ENCODE measurements at places on chromosomes 4 and X.

- no peak for DNase-seq
Observed at GRCh38 chrX:23673108-23673507, 5.8 kb downstream of the PRDX4 start.

DNA sequence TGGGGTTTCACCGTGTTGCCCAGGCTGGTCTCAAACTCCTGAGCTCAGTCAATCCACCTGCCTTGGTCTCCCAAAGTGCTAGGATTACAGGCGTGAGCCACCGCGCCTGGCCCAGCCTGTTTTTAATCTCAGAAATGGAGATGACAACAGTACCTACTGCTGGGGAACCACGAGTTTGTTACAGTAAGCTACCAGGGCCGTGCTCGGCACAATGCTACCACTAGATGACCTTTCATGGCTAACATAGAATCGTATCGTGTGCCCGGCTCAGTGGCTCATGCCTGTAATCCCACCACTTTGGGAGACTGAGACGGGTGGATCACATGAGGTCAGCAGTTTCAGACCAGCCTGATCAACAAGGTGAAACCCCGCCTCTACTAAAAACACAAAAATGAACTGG, 90.8 kb upstream of the SLC34A2 start:
- no peak for DNase-seq

- DNase-seq, result no peak
Observed at GRCh38 chr4:138851391-138852335, 163.9 kb upstream of the NOCT start.

GRCh38 chr4:58600290-58600689, 1490.1 kb upstream of the IGFBP7 start:
- no peak for DNase-seq

GRCh38 chr4:113607998-113608397, 153.5 kb downstream of the CAMK2D start:
- DNase-seq, result no peak

DNA sequence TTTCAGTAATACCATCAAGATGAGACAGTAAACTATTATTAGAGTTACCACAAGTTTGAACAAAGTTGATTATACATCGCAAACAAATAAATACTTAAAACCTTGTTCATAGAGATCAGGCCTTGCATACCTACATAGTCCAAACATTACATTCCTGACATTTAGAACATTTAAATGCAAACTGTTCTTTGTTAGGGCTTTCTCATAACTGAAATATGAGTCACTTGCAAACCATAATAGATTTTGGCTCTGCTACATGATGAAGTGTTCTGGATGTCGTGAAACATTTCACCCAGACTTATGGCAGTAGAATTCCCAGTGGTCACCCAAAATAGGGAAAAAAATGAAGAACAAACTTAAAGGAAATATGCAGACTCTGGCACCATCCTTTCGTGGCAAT, 75.0 kb downstream of the FAT4 start:
- no peak for DNase-seq

DNA sequence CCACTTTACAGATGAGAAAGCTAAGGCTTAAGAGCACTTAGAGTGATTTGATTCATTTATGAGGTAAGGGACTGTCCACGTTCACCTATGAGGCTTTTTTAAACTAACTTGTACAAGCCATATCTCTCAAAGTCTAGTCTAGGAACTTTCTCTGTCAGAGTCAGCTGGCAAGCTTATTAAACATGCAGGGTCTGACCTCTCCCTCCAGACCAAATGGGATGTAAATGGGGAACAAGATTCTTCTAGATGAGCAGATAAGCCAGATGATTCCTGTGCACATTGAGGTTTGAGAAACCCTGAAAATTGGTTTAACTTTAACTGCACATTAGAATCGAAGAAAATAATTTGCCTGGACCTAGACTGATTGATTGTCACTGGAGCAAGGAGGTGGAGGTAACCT, 160.0 kb upstream of the SPRY1 start:
- DNase-seq, result no peak

- DNase-seq, result no peak
Observed at GRCh38 chr4:182904211-182904761, 12.9 kb downstream of the DCTD start.

DNA sequence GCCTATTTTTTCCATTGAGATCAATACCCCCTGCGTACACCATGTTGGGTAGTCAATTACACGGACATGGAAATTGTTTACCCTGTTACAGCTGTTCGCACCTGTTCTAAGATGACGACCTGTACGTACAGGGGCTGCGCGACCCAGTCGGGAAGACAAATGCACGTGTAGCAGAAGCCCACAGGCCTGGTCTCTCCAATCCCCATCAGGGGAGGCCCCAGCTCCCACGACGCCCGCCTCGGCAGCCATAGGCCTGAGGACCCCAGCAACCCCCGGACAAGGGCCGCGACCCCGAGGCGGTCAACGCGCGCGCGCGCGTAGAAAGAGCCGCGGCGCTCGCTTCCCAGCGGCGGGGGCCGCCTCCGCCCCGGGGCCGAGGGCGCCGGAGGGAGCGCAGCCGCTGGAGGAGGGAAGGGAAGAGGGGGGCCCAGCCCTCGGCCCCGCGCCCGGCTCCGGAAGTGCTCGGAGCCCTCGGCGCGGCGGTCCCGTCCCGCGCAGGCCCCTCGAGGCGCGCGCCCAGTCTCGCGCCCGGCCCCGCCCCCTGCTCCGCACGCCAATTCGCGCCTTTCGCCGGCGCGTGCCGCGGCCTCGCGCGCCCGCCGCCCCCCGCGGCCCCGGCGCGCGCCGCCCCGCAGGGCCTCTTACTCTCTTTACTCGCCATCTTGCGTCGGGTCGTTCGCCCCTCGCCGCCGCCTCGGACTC, 618 bp downstream of the RBBP7 start:
- DNase-seq, result peak; percentile 45

DNA sequence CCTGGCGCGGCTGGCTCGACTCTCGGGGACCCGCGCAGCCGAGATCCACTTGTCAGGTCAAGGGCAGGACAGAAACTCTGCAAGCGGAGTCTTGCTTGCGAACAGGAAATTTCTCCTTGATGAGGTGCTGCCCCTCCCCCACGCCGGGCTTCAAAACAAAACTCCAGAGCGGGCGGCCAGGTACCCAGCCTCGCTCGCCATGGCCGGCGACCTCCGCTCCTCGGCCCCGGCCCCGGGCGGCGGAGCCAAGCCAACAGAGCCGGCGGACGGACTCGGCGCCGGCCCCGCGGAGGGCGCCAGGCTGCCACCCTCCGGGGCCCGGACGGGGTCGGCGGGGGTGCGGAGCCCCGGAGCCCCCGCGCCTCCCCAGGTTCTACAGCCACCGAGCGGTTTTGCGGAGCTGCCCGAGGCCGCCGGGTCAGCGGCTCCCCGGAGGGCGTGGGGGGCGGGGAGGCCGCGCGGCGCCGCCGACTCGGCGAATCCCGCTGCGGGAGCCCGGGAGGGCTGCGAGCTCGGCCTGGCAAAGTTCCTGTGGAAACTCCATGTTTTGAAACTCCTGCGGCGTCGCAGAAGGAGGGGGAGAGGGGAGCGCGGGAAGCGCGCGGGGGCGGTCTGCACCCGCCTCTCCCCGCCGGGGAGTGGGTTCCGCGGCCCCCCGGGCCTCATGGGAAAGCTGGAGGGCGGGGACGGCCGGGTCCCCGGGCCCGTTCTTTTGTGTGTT, 11.7 kb upstream of the BCOR start:
- peak; percentile 48 for DNase-seq

DNA sequence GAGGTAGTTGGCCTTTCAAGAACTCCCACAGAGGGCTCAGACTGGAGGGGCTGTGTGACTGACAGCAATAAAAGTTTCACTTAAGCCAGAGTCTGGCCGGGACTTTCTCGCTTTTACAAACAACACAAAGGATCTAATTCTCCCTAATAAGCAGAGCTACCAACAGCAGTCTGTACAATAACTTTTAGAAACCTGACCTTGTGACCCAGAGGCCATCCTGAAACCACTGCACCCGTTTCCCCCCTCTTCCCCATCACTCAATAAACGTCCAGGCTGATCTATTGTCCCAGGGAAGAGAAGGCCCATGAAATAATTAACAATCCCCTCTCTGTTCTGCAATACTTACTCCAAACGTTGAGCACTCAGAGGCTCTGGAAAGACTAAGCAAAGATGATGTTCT, 442.4 kb downstream of the ZIC3 start:
- DNase-seq, result no peak

GRCh38 chr4:88592600-88593448, 544 bp downstream of the HERC3 start:
- peak; percentile 84 for DNase-seq

DNA sequence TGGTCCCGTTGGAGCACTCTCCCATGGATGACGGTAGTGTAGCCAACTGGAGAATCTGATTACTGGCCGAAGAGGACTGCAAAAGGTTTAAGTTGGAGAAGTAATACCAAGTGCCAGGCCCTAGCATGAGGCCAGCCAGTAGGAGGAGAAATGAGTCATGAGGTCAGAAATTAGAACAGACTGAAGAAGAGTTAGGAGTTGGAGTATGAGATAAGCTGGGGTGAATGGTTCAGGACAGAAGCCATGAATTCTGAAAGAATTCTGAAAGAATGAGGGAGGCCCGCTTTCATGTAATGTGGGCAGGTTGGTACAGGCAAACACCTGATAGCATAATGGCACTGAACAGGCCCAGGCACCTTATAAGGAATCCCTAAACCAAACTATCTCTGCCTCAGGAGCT, 18.4 kb upstream of the STK26 start:
- no peak for DNase-seq

Data from activated CD4-positive, alpha-beta T cell treated with anti-CD3 and anti-CD28 coated beads, Interleukin-2, amount 50 U/mL, for 48 hours (primary cell).